Aorta (tissue), 5 donors: ENCODE measurements at places on chromosomes 2 and 18.

DNA sequence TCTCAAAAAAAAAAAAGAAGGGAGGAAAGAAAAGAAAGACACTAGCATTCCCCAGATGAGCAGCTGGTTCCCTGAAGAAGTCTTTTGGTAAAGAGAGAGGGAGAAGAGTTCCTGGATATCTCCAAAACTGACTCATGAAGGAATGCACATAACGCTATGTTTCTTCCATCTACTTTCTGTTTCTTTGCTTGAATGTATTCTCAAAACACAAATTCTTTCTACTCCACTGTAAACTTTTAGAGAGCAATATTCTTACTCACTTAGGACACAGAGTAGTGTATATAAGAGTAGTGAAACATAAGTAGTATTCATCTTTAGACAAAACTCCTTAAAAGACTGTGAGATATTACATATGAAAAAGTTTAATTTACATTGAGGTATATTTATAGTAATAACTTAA is 64.2 kb downstream of the TRIP12 start:
- no peak for DNase-seq

DNA sequence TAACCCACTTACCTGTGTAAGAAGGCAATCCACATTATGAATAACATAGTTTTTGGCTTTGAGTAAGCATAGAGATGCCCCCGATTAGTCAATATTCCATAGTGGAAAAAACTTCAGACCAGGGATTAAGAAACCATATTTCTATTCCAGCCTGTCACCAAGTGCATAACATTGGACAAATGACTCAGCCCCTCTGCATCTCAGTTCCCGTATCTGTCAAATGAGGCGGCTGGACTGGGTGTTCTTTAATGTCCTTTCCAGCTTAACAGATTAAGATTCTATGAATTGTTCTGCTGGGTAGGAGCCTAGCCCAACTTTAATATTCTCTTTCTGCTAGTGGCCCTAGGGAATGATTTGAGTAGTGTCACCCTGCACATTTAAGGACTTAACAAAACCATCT is 11.8 kb upstream of the FTCDNL1 start:
- DNase-seq: no peak

DNA sequence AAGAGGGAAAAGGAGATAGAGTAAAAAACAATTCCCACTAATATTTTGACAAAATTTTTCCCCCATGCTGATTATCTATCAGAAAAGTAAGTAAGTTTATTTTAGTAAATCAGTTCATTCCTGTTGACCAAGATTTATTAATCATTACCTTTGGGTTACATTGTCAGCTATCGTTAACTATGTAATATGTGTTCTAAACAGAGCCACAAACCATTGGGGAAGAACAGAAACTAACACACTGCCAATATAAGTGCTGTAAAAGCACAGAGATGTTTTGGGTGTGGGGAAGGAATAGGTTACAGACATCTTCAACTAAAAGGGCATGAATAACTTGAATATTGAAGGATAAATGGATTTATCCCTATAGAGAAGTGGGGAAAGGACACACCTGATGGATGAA is 42.5 kb upstream of the ACADL start:
- DNase-seq: no peak

GRCh38 chr18:6646801-6647200 is 82.7 kb upstream of the ARHGAP28 start:
- DNase-seq: no peak

- no peak for DNase-seq
Measured at GRCh38 chr18:58497845-58498244, 131.0 kb downstream of the ALPK2 start.

DNA sequence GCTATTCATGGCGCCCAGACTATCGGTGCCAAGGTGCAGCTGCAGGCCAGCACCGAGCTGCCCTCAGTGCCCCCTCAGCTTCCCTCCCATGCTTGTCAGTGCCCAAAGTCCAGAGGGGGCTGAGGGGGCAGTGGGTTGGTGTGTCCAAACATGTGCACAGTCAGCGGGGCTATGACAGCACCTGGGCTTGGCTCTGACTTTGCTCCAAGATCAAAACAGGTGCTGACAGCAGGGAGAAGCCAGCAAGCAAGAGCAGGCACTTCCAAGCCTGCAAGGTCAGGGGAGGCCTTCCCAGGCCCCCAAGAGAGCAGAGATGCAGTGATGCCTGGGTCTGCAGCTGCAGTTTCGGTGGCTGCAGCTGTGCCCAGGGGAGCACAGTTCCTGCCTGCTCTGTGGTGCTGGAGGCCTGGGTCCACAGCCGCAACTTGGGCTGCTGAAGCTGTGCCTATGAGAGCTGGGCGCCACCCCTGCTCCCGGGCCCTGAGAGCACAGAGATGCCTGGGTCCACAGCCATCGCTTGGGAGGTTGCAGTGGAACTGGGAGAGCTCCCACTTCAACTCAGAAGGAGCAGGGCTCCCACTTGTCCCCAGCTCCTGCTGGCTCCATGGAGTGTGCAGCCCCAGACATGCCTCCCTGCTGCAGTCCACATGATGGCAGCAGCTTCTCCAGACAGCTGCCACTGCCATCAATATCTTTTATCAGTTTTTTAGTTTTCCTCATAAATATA is 775.3 kb upstream of the POU3F3 start:
- no peak for DNase-seq

DNA sequence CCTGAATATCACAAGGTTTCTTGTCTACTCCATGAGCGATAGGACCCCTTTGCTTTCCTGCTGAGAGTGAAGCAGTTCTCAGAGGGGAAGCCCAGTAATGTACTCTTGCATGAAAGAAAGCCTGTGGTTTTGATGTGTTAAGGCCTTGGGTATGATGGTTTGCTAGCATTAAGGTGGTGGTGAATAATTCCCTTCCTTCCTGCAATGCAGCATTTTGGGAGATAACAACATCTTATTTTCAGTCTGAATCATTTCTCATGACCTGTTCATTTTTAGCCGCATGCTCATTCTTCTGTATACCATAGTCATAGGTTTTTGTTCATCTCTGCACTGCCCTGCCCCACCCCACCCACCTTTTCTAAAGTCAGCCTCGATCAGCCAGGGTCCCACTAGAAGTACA is 66.2 kb downstream of the HNMT start:
- no peak for DNase-seq

GRCh38 chr2:63052411-63053080 is 1.9 kb downstream of the OTX1 start:
- DNase-seq: no peak

- DNase-seq: no peak
Measured at GRCh38 chr2:205865905-205866441, 183.7 kb downstream of the NRP2 start.

DNA sequence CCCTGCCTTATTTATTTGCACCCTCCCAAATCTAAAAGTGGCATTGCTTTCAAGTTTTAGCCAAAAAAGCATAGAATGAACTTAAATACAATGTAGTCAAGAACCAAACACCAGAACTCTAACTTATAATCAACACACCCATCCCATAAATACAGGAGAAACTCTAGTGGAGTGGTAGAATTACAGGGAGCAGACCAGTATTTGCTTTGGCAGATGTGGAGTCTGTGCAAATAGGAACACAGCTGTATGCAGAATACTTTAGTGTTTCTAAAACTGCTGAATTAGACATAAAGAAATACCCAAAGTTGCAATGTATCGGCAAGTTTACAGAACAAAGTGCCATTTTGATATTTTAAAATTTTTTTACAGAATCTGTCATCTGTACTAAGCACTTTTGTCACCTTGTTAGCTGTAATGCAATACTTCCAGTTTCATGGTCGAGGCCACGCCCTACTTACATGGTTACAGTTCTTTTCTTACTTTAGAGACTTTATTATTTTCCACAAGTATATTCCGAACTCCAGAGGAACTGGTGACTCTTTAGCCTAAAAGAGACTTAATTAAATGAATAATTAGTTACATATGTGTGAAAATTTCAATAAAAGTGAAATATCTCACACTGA is 23.7 kb upstream of the COL5A2 start:
- DNase-seq: no peak

GRCh38 chr2:126696644-126697520 is 40.9 kb downstream of the GYPC start:
- no peak for DNase-seq

DNA sequence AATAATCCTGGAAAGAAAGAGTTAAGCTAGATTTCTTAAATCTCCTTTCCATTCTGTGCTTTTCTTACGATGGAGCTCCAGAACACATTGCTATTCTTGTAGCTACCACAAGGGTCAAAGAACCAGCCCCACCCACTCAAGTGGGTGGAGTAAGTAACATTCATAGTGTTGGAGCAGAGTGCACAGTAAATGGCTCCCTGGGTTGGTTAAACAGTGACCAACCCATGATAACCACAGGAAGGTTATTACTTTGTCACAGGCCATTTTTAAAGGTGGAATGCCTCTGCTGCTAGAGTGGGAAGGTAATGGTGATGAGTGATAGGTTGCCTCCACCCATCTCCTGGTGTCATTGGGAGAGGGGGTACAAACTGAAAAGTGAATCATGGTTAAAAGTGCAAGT is 13.9 kb downstream of the ARPC2 start:
- DNase-seq: no peak

- no peak for DNase-seq
Measured at GRCh38 chr2:197934934-197935289, 130.5 kb downstream of the PLCL1 start.

DNA sequence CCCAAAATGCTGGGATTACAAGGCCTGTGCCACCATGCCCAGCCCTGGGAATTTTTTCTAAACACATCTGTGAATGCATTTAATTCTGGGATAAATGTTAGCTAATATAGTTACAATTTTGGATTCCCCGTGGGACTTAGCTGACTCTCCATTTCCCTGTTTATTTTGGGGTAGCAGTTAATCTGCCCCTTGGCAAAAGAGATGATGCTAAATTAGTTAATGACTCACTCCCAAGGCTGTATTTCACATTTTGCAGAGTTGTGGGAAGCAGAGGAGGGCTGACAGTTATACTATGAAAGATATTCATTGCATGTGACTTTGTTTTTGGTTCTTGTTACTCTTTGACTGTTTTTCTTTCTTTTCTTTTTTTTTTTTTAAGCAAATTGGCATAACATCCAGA is 3.2 kb downstream of the MTHFD2 start:
- DNase-seq: no peak

DNA sequence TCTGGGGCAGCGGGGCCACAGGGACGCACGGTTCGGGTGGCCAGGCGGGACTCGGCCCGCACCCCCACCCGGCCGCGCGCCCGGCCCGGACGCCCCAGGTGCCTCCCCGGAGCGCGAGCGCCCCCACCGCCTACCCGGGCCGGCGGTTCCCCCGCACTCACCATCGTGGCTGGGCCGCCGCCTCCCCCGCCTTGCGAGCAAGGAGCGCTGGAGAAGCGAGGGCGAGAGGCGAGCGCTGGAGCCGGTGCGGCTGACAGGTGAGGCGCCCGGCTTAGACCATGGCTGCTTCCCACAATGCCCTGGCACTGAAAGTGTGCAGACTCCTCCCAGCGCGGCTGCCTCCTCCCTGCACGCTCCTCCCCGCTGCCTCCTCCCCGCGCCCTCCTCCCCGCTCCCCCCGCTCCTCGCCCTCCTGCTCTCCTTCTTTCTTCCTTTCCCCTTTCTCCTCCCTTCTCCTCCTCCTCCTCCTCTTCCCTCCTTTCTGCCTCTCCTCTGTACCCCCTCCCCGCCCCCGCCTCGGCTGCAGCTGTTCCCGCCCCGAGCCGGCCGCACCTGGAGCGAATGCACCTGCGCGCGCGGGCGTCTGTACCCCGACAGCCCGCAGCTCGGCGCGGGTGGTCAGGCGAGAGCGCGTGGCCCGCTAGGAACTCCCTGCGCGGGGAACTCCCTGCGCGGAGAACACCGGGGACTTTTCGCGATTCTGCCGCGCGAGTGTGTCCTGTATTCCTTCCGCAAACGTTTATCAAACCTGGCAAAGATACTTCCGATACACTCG is at the start of gene AP1S3:
TSS of gene AP1S3 (minus strand) at position 296 of the 775 bp plus-strand sequence. CDS start at position 164, 132 bp downstream.
- peak; percentile 80 for DNase-seq

- no peak for DNase-seq
Measured at GRCh38 chr18:35441857-35442595, 55.7 kb downstream of the INO80C start.

- DNase-seq: no peak
Measured at GRCh38 chr2:216700088-216700567, 4.8 kb upstream of the IGFBP5 start.

DNA sequence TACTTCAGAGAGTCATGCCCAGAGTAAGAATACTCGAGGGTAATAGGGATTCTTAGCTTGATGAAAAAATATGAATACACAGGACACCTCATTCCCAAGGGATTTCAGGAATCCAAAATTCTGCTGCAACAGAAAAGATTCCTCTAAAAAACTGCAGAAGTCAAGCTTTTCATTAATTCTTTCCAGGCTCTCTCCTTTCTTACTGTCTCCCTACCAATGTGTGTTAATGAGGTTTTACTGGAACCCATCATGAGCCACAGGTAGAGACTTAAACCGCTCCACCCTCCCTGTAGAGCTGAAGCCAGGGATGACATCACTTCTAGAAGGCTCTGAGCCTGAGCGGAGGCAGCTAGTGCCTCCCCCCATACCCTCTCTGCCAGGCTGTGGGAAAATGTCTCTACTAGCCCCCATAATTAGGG is 3.4 kb downstream of the SDC1 start:
- no peak for DNase-seq

- DNase-seq: no peak
Measured at GRCh38 chr2:54100772-54101171, 14.6 kb upstream of the ACYP2 start.

DNA sequence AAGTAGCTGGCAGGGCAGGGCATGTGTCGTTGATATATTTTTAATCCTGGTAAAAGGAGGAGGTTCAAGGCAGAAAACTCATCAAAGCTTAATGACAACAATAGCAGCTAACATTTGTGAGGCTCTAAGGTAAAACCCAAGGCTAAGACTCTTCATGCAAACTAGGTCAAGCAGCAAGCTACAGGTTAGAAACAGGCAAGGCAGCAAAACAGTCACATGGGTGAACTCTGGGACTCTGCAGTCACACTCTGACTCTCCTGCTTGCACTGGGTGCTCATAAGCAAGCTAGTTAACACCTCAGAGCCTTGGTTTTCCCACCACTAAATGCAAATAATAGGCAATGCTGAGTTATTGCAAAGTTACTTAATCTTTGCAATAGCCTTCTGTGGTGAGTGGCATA is 7.9 kb downstream of the IL1RN start:
- no peak for DNase-seq

DNA sequence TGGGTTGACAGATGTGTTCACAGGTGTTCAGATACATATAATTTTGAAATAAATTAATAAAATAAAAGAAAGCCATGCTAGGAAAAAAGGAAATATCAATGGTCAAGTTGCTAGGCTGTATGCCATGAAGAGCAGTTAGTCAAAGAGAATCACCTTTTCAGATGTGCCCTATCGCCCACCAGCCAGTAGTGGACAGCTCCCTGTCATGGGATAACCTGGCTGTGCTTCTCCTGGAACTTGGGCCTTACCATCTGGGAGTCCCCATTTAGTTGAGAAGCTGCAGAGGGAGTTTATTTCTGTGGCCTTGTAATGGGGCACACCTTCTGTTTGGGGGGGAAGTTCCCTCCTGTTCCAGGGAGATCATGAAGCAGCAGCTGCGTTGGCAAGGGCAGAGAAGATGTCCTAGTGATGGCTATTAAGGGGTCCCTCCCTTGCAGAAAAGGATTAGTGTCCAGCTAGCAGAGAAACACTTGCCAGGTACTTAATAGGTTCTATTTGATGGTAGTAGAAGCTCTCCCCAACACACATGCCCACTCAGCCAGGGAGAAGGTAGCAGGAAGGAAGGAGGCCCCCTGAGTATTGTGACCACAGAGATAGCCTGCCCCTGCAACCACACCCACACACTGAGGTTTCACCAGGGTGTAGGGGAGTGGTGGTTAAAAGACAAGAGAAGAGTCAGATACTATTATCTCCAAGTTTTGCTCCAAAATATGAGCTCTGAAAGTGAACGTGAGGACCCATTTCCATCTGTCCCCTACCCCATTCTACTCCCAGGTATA is 117.7 kb downstream of the B3GNT2 start:
- no peak for DNase-seq
